ENCODE measurements at places on chromosomes 11 and 22.

DNA sequence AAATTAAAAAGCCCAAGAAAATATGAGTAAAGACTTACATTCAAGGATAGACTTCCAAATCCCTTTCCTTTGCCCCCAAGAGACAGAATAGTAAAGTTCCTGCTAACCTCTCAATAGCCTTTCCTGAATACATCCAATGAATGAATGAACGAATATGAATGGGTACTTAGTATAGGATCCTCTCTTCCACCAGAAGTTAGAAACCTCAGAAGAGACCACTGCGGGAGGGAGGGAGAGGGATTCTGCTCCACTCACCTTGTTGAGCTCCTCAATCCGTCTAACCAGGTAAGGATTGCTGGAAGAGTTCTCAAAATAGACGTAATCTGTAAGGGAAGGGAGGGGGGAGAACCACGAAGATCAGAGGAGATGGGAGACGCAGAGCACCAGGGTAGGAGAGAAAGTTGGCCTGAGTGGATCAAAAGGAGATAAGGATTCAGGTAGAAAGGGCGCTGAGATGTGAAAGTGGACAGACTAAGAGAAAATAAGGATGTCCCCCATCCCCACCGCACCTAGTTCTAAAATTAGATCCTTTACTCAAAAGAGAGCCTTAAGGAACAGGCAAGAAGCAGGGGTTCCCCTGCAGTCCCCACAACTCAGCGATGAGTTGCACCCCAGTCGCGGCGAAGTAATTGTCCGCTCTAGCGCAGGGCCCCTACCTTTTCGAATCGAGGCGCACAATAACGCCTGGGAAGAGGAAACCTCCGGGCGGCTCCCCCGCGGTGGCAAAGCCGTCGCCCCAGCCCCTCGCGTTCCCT lies 1.1 kb downstream of the MTA2 start:
- no peak for DNase-seq

- no peak for DNase-seq
Observed at GRCh38 chr11:108768964-108769363, 104.1 kb downstream of the DDX10 start.

- DNase-seq = no peak
Observed at GRCh38 chr22:31448382-31448781, 41.3 kb downstream of the EIF4ENIF1 start.

- no peak for DNase-seq
Observed at GRCh38 chr11:45343444-45343843, 57.3 kb upstream of the SYT13 start.

- DNase-seq = peak; percentile 21
Observed at GRCh38 chr11:57514538-57515331, 767 bp downstream of the SLC43A1 start.

- no peak for DNase-seq
Observed at GRCh38 chr11:98766903-98767302, 253.8 kb upstream of the CNTN5 start.

DNA sequence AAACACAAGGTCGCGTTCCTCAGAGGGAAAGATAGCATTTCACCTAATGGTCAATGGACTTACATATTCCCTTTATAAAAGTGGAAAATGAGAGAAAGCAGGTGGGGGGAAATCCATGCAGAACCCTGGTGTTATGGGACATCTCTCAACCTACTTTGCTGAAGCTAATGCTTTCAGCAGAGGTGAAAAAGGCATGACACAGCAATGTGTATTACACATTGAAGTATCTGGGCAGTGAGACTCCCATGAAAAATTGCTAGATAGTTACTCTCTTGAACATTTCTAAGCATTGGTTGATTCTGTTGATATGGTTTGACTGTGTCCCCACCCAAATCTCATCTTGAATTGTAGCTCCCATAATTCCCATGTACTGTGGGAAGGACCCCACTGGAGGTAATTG lies 60.0 kb upstream of the PICALM start:
- no peak for DNase-seq

DNA sequence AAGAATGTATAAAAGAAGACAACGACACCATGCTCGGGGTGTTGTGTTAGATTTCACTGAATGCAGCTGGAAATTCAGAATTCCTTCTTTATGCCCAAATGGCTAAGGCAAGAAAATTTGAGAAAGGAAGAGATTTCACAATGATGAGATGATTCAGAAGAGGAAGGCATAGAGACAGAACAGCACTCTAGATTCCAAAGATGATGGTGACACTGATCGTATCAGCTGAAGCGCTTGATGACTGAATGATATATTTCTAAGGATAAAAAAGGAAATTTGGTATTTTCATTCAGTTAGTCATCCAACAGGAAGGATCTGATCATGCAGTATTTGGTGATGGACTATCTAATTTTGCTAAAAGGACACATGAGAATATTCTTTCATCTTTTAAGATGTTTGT lies 189.2 kb downstream of the EFCAB6 start:
- no peak for DNase-seq
